ENCODE measurements at places on chromosomes 6 and 20.

DNA sequence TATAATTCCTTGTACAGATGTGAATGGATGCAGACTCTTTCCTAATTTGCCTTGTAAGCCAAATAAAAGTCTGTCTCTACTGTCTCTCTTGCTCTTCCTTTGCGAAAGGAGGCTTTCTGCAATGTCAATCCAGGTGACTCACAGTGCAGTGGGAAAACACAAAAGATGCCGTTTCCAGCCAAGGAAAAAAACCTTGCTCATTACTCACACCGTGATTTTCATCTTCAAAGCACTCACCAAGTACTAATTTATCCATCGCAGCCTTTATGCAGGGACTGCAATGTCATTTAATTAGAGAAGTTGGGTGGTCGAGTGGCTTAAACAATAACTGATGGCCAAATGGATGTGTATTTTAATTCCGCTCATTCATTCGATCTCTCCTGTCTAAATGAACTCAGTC lies 23.8 kb downstream of the SAYSD1 start:
- no peak for DNase-seq

DNA sequence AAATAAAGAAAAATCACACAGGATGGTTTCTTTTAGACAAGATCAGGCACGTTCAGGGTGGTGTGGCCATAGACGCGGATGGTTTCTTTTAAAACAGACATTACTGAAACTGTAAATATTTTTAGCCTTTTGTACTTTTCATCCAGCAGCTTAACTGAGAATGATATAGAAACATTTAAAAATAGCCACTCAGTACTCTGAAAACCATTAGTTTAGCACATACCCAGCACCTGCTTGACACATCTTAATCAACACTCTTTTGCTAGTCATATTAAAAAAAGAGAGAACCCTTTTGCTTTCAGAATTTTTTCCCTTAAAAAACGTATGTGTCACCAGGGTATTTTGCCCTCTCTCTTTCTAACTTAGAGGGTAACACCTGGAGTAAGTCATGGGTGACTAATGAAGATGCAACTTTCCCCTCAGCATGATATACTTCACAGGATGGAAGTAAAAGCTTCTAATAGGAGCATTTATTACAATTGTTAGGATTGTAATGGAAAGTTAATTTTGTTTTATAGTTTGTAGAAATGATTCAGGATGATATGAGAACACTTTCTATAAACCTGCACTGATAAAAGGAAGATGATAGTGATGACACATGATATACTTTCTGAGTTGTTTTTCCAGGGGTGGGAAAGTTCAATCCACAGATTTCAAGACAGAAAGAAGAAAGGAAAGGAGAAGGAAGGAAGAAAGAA lies 45.2 kb downstream of the BACH2 start:
- DNase-seq: no peak

GRCh38 chr6:33761922-33762629 lies 15.4 kb upstream of the IP6K3 start:
- peak; percentile 23 for DNase-seq

GRCh38 chr6:133892813-133893691 lies 4.1 kb downstream of the TCF21 start:
- DNase-seq: no peak

DNA sequence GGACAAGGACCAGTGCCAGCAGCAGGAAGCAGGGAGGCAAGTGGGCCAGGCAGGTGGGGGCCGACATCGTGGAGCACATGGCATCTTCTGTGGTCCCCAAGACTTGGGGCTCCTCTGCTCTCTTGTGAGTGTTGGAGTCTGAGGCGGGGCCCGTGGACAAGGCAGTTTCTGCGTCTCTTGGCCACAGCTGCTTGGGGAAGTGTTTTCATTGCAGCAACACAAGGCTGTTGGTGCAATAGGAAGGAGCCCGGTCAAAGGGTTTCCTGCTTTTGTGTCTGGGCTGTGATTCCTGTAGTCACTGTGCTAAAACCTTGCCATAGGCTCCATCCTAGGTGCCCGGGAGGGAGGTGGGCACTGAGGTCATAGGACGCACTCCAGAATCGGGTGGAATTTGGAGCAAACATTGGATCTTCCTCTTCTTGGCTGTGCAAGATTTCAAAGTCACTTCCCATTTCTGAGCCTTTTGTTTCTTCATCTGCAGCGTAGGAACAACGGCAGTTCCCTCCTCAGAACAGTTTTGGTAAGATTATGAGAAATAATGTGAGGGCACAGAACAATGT lies at the start of gene SIRPB2:
Gene SIRPB2, minus strand, starts transcription at position 140 of the 560 bp plus-strand sequence. Its CDS starts 61 bp downstream, at position 79.
- no peak for DNase-seq

- DNase-seq: no peak
Measured at GRCh38 chr6:28501259-28501658, 14.3 kb downstream of the GPX6 start.

GRCh38 chr6:108914235-108915022 lies 66.2 kb downstream of the ARMC2 start:
- peak; percentile 11 for DNase-seq

- no peak for DNase-seq
Measured at GRCh38 chr6:158758941-158759479, 60.2 kb downstream of the EZR start.

DNA sequence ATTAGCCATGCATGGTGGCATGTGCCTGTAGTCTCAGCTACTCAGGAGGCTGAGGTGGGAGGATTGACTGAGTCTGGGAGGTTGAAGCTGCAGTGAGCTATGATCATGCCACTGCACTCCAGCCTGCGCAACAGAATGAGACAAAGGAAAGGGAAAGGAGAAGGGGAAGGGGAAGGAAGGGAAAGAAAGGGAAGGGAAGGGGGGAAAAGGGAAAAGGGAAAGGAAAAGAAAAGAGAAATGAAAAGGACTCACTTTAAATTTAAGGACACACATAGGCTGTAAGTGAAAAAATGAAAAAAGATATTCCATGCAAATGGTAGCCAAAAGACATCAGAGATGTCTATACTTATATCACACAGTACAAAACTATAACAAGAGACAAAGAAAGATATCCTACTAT lies 74.2 kb downstream of the COL21A1 start:
- DNase-seq: no peak

DNA sequence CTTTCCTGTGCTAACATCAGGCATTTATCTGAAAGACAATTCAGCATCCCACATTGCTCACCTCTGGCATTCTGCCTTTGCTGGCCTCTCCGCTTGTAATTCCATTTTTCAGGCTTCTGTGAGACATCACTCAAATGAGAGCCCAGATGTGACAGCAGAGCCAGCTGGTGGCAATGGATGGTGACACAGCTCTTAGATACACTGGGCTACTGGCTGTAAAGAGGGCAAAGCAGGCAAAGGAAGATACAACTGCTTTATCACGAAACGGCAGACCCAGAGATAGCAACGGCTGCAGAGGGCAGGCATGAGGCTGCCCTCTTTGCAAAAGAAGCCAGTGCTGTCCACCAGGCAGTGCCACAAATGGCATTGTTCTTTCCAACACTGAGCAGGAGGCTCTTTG lies 329.8 kb downstream of the KIF16B start:
- no peak for DNase-seq

DNA sequence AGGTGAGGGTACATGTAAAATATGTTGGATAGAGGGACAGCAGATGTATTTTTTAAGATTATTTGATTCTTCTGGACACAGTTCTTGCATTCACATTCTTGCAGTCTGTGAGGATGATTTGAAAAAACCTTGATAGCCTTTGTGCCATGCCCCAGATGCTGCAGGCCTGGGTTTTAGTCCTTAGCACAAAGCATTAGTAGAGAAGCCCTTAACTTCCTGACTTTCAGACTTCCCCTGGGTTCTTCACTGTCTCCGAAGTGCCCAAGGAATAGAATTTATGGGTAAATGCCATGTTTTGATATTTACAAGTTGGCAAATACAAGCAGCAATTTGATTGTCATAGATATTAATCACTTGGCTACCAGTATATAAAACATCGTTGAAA lies 67.6 kb upstream of the SUPT3H start:
- DNase-seq: no peak

- no peak for DNase-seq
Measured at GRCh38 chr6:92879526-92879925, 539.8 kb downstream of the EPHA7 start.

- DNase-seq: no peak
Measured at GRCh38 chr20:49394264-49394663, 88.2 kb downstream of the KCNB1 start.

GRCh38 chr20:7589164-7589563 lies 351.1 kb downstream of the HAO1 start:
- no peak for DNase-seq

GRCh38 chr6:157631412-157631811 lies 191.6 kb upstream of the SNX9 start:
- no peak for DNase-seq

GRCh38 chr6:150328744-150329405 lies 39.9 kb upstream of the IYD start:
- DNase-seq: no peak

GRCh38 chr20:23178806-23179205 lies 92.7 kb upstream of the CD93 start:
- DNase-seq: no peak

DNA sequence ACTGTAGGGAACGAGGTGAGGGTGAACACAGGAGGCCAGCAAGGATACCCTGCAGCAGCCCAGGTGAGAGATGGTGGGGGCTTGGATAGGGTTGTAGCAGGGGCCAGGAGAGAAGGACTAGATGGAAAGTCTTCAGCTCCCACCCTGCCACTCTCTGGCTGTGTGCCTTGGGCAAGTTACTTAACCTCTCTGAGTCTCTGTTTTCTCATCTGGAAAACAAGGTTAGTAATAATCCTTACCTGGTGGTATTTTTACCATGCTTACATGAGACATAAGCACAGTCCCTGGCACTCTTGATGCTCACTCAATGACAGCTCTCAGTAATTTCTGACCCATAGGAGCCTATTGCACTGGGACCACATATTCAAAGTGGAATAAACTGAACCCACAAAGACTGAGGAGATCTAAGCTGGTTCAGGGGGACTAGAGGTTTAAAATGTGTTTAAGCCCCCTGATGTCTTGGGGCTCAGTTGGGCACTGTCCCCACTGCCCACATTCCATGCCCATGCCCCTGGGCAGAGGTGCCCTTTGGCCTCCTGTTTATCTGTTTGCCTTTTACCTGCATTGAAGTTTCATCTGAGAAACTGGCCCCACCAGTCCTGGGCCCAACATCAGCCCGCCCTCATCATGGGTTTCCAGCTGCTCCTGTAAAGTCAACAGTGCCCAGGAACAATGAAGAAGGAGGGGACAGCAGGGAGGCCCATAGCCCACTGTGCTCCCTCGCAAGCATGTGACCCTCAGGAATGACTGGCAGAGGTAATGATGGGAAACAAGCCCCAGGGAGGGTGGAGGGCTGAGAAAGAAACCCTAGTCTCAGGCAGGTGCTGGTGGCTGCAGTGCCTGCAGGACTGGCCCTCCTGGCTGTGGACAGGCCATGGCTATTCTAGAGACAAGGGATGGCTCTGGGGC lies 104.0 kb downstream of the VEGFA start:
- no peak for DNase-seq

GRCh38 chr6:148436466-148436865 lies 93.8 kb downstream of the SASH1 start:
- DNase-seq: no peak

DNA sequence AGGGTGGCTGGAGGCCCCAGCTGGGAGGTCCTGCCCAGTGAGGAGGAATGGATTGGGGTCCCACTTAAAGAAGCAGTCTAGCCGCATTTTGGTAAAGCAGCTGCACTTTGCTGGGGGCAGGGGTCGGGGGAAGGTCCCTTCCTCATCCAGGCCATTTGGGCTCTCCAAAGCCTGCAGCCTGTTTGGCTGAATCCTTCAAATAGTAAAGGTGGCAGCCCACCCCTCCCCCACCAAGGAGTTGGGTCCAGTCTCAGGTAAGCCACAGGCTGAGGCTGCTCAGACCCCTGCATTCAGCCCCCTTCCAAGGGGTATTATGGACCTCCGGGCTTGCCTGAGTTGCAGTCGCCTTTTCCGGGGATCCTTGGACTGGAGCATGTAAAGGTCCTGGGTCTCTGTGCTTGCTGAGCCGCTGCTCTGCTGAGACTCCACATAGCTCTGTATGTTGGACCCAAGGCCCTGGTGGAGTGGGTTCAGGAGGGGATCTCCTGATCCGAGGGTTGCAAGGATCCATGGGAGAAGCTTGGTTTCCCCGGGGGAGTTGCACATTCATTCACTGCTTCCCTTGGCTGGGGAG lies 417.4 kb downstream of the KHDRBS2 start:
- DNase-seq: no peak

- peak; percentile 46 for DNase-seq
Measured at GRCh38 chr20:53884859-53885541, 185.4 kb downstream of the BCAS1 start.

DNA sequence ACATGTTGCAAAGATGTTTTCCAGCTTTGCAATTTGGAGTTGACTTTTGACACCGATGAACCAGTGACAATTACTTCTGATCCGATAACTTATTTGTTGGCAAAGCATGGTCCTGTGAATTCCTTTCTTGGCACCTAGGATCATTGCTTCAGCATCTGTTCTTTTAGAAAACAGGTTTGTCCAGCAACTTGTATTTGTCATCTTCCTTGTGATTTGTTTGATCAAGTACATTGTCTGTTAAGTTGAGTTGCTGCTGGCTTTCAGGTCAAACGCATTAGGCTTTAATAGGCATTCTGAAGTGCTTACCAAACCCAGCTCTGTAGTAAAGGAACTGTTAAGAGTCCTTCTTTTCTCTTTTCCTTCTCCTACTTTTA lies 192.4 kb upstream of the ZNF217 start:
- no peak for DNase-seq

Measured in stimulated activated CD4-positive, alpha-beta T cell treated with anti-CD3 and anti-CD28 coated beads, Interleukin-1b, Interleukin-23, amount 100 ng/mL, for 4 hours (primary cell).